Neuronal stem cell (in vitro differentiated cells): ENCODE measurements at places on chromosomes 7 and 10.

GRCh38 chr10:124228471-124228870 lies 135.1 kb upstream of the CHST15 start:
- no peak for DNase-seq

DNA sequence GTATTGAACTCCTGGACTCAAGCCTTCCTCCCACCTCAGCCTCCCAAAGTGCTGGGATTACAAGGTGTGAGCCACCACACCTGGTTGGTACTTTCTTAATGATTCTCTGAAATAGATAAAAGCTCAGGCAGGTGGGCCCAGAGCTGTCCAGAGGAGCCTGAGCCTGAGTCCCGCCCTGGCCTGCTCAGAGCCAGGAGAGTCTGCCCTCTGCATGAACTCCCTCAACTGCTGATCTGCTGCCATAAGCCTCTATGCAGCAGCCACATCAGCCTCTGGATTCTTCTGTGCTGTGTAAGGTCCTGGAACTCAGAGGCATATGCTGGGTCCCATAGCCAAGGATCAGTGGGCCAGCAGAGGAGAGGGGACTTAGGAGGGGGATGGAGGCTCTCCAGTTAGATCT lies 23.1 kb upstream of the DDIT4 start:
- no peak for DNase-seq

GRCh38 chr10:117350909-117351308 lies 24.3 kb downstream of the PDZD8 start:
- DNase-seq = no peak

- no peak for DNase-seq
Measured at GRCh38 chr7:88495881-88496725, 189.4 kb upstream of the STEAP4 start.

GRCh38 chr10:72611783-72612182 lies 14.1 kb downstream of the MICU1 start:
- DNase-seq = no peak

DNA sequence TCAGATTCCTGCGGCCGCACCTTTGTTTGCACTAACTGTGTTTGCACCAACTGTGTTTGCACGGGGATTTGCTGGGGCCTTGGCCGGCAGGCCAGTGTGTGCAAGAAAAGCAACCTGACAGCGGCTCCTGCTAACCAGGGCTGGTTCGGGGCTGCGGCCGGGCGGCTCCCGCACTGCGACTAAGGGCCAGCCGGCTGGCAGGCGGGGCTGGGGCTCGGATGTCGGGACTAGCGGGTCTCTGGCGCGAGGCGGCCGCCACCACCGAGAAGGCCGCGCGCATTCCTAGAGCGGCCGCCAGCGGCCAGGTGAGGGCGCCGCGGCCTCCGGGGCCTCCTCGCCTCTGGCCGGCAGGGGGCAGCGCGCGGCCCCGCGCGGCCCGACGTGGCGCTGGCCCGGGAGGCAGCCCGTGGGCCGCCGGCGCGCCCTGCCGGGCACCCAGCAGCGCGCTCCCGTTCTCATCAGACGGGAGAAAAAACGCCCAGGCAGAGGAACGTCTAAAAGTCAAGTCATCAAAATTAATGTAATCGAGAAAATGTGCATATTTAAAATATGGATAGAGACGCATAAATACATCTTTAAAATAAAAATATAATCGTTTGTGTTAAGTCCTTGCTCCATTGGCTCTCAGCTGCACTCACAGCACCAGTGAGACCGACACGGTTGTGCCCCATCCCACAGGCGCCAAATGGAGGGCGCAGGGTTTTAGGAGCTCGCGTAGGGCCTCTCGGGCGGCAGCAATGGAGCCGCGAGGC lies 38.5 kb downstream of the ZNF777 start:
- DNase-seq = peak; percentile 76

GRCh38 chr10:22317771-22318565 lies 1.8 kb downstream of the COMMD3 start:
- no peak for DNase-seq

- no peak for DNase-seq
Measured at GRCh38 chr7:30788640-30789333, 17.6 kb downstream of the MINDY4 start.

- DNase-seq = no peak
Measured at GRCh38 chr7:157674715-157675426, 338.1 kb downstream of the DNAJB6 start.

GRCh38 chr7:41121228-41121627 lies 581.7 kb downstream of the INHBA start:
- DNase-seq = no peak

DNA sequence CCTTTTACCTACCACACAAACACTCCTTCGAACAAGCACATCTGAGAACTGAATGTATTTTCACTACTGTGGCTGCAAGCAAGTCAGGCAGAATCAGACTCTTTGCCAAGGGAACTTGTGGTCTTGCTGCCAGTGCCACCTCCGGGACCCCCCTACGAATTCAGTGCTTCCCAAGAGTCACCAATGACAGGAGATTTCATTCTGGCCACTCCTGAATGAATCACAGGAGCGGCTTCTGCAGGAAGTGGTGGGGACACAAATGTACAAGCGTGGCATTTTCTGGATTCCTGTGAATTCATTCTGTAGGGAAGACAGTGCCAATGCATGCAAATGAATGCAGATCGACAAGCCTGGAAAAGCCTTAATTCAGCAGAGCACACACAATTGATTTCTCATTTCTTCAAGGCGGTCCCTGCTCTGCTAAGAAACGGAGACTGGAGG lies 161.2 kb downstream of the CAMK1D start:
- no peak for DNase-seq

DNA sequence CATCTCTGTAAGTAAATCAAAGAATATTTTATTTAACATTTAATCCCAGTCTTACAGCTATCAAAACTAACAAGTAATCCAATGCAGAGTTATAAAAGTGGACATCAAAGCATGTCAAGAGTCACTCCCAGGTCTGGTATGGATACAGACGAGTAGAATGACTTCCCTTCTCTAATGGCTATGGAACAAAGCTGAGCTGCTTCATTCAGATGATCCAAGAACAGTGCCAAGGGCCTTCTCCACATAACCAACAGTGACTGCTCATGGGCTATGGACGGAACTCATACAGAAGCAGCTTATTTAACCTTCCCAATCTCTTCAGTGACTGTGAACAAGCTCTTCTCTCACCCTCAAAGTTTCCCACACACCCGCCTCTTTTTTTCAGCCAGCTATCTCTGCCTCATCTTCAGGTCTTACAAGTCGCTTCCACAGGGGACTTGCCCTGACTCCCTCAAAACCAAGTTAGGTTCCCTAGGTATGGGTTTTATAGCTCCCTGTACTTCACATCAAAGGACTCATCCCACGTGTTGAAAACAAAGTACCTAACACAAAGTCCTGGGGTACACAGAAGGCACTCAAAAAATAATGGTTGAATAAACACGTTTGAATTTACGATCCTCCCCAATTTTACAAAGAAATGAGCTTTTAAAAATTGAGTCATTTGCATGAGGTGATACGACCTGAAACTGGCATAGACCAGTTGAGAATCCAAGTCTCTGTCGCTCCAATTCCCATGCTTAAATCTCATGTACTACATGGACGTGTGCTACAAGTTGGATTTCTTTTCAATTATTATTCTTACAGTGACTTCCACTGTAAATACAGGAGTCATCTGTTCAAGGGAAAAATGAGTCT lies 3.1 kb downstream of the USP6NL start:
- no peak for DNase-seq

- no peak for DNase-seq
Measured at GRCh38 chr7:44201813-44202212, 1.0 kb downstream of the YKT6 start.

- DNase-seq = no peak
Measured at GRCh38 chr7:52670608-52671225, 364.7 kb upstream of the POM121L12 start.

DNA sequence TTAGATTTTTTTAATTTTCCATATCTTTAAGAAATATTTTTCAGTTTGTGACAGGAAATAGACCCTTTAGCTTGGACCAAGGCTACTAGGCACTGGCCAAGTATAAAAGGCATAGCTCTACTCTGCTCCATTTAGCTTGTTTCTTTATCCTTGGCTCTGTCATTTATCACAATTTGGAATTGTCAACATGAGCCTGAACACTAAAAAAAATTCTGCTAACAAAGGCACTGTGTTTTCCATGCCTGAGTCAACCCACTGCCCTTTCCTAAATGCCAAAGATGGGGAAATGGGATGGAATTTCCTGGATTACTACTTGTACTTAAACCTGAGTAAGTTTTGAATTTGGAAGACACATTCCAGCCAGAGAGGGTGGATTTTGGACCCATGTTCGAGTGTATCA lies 128.4 kb downstream of the NSUN6 start:
- DNase-seq = no peak

DNA sequence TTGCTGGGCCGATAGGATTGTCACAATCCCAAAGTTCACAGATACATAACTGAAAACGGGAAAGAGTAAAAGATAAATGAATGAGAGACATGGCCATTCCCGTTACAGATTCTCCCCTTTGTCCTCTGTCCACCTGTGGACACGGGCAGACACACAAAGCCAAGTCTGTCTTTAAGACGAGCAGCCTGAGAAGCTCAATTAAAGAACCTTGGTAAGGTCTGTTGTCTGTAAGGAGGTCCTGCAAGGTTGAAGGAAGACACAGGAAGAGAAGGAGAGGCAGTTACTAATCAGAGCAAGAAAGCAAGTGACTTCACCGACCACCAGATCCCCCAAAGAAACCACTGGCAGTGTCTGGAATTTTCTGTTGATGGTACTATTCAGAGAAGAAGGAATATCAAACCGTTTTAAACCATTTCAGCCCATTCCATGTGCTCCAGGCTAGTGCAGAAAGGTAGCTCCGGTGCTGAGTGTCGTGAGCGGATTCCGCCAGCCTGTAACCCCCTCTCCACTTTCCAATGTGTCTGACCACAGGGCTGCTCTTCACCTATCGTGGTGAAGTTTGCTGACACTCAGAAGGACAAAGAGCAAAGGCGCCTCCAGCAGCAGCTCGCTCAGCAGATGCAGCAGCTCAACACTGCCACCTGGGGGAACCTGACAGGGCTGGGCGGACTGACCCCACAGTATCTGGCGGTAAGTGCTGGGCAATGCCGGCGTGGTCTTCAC lies 252.6 kb downstream of the CELF2 start:
- peak; percentile 76 for DNase-seq

- no peak for DNase-seq
Measured at GRCh38 chr7:85529201-85529600, 342.3 kb upstream of the SEMA3D start.

DNA sequence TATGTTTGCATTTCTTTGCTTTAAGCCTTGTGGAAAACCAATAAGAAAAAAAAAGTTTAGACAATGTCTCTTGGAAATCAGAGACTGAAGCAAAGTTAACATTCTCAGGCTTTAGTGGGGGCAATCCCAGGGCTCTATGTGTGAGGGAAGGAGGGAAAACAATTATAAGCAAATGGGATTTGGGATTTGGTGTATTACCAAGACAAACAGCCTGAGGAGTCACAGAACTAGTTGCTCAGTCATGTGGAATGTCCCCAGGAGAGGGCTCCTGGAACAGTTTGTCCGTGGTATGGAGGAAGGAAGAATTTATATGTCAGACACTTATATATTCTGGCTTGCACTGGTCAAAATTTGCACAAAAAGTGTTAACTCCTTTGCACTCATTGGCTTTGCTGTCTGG lies 562.9 kb upstream of the TPK1 start:
- DNase-seq = peak; percentile 2

- peak; percentile 50 for DNase-seq
Measured at GRCh38 chr7:33062023-33062781, at the start of gene NT5C3A. Gene NT5C3A, minus strand, starts transcription at chr7:33062776. Its CDS starts 71 bp downstream, at chr7:33062705.

DNA sequence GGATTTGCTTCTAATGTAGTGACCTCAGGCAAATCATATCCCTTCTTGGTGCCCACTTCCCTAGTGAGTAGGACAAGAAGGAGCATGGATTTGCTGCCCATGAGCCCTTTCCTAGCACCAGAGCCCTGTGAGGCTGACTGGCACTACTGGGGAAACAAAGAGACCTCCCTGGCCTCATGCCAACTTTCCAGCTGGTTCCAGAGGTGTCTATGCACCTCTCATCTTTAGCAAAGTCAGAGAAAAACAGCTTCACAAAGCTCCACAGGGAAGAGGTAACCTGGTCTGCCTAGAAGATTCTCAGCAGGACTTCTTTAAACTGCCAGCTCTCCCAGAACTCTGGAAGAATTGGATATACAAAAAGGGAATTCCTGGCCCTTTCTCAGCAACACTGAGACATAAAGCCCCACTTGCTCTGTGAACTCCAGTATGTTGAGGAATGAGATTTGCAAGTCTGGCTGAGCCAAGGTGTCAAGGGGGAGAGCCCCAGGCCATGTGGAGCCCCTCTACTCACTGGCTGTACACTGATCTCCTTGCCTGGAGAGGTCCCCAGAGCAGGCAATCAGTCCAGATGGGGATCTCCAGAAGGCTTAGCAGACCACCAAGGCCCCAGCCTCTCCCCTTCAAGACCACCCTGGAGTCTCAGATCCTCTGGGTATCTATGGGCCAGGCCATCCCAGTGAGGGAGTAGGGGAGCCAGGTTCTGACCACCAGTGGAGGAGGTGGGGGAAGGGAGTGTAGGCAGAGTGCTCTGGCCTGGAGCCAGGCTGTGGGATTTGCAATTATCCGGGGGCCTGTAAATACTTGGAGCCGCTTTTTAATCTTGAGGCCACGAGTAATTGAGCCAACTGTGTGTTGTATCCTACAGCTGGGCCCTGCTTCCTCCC lies 24.4 kb upstream of the RBM20 start:
- no peak for DNase-seq

DNA sequence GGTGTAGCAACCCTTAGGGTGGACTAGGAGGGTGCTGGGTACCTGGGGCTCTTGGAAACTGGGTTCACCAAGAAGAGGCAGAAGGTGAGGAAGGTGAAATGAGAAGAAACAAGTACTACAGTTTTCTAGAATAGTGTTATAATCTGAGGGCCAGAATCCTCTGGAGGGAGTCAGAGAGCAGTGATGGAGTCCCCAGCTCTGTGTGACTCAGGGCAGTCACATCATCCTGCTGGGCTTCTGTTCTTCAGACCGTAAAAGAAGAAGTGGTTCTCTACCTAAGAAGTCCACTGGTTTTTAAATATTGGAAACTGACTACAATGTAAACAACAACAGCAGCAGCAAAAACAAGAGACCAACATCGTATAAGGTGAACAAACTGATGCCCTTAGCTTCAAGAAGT lies 197.3 kb downstream of the PRPF18 start:
- DNase-seq = no peak

DNA sequence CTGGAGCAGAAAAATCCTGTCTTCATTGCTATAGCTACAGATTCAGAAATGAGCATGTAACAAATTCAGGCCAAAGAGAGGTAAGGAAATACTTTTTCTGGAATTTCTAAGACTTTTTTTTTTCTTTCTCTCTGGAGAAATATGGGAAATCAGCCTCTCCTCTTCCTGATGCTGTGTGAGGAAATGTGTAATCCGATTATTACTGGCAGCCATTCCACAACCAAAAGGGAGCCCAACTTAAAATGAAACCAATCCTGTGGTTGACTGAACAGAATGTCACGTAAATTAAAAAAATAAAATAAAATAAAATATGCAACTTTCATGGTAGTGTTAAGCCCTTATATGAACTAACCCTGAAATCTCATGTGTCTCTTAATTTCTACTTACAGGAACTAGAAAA lies 10.7 kb upstream of the POT1 start:
- DNase-seq = no peak

DNA sequence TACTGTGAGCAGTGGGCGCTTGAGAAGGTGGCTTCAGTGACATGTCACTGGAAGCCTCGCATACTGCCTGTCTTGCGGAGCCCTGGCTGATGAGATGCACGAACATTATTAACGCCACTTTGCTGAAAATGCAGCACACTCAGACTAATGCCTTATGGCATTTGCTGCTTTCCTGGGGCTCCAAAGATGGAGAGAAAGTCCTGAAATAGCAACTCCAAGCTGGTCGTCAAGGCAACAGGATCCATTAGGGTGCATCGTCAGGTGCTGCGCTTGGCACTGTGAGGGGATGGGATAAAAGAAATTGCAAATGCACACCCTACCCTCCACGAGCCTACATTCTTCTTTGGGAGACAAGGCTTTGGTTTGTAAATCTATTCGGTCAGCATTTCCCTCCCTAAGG lies 592.5 kb downstream of the TYW1 start:
- DNase-seq = no peak
